CD4-positive, alpha-beta T cell treated with Interleukin-21 for 1 hour (primary cell): ENCODE measurements at places on chromosomes 5 and 9.

DNA sequence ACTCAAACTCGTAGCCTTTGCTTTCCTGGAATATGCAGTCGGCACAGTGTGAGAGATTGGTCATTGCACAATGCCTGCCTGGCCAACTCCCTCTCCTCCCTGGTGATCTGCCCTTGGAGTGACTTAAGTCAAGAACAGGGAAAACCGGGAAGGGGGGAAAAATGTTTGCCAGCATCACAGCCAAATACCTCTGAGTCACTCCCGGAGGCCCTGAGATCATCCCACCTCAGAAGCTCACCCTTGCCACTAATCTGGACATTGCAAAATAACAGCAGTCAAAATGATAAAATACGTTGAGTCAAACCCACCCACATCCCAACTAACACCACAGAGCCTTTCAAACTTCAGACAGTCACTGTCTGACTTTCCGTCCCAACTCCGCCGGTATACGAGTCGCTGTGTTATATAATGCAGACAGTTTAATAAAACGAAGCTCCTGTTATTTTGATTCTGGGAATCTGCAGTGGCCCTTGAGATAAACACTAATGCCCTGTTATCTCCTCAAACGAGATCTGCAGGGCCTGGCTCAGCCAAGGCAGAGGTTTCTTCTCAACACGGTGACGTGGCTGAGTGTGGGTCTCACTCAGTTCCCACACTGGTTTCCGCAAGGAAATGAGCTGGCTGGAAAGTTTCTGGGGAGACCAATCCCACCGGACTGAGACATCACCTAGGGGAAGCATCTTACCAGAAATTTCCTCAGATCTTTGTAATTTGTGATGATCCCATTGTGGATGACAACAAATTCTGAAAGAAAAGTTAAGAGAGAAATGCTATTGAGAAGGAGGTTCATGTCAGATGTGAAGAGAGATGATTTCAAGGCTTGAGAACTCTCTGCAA lies 22.1 kb downstream of the GFPT2 start:
- no peak for DNase-seq

DNA sequence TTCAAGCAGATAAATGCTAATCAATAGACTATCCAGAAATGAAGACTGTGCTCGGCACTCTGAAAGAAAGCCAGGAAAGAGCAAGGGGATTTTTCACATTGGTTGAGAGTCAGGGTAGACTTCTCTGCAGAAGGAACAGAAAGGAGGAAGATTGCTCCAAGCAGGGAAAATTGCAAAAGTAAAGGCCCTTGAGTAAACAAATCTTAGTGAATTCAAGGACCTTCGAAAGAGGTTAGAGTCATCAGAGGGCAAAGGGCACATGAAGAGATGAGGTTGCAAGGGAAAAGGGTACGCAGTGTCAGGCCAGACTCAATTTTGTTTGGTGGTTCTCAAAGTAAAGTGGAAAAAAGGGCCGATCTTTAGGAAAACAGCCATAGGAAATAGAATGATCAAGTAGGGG lies 157.6 kb upstream of the RAI14 start:
- DNase-seq = no peak

GRCh38 chr9:114804505-114804904 lies 1.3 kb downstream of the TNFSF15 start:
- no peak for DNase-seq

GRCh38 chr9:89425024-89425805 lies 72.7 kb downstream of the SEMA4D start:
- DNase-seq = no peak
